ENCODE measurements at places on chromosomes 13 and 19.

DNA sequence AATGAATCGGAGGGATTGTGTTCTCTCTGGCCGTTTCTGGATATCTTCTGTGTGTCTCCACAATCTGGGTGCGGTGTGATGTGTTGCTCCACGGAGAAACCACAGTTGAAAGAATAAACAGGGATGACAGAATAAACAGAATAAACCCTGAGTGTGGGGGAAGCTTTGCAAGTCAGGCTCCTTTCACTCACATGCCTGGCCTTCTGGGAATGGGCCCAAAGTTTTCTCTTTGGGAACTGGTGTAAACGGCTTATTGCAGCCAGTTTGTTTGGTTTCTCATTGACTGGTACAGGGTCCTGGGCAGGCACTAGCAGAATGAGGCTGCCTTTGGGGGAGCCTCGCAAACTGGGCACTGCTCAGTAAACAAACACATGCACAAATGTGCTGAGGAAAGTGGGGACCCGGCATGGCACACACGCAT, 324.7 kb downstream of the DLEU7 start:
- DNase-seq: no peak

DNA sequence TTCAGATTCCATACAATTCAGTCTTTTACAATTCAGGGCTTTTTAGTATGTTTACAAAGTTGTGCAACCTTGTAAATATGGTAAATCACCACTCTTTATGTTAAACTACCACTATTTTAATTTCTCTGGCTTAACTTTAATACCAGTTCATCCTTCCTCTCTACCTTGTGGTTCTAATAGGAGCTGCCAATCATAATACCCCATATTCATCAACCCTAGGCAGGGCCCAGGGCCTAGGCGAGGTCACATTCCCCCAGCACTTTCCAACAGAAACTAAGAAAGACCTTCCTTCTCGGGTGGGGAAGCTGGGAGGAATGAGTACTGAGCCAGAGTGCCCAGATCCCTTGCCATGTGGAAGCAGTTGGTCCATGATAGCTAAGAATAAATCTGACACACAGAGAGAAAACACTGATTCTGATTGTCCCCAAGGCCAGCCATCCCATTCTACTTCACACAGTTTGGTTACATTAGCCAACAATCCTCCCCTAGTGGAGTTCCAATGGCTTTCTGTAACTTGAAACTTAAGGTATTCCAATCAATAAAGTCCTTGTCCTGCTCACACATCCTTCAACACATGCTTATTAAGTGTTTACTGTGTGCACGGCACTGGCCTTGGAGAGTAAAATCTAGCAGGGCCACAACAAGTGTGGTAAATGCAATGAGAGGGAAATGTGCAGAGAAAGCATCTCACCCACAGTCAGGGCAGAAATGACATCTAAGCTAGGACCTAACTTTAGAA, 76.8 kb downstream of the NUFIP1 start:
- no peak for DNase-seq

GRCh38 chr13:111115061-111115964, at the start of gene ARHGEF7:
Gene ARHGEF7 (plus strand): TSS chr13:111115310. CDS start chr13:111115527, 217 bp downstream.
- DNase-seq: no peak

- no peak for DNase-seq
These were observed 28.3 kb downstream of the NUP58 start for GRCh38 chr13:25329706-25330105.

DNA sequence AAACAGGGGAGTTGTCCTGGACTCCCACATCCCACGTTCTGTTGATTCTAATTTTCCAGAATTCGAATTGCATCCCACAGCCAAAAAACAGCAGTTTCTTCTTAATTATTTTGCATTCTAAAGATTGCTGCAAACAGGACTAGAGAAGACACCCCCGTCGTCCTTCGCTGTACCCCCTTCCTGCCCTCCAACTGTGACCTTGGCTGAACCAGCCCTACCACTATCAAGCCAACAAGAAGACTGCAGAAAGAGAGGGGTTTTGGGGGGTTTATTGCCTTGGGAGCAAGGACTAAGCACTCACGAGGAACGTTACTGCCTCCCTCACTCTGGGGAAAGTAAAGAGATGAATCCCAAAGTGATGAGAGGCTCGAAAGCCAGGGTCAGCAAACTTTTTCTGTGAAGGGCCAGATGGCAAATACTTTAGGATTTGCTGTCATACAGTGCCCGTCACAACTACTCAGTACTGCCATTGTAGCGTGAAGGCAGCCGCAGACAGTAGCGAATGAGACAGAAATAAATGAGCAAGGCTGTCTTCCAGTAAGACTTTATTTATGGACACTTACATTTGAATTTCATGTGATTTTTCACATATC, 32.5 kb upstream of the KATNAL1 start:
- DNase-seq: no peak

Measured in stimulated activated CD4-positive, alpha-beta T cell treated with anti-CD3 and anti-CD28 coated beads, TNF-alpha, amount 100 ng/mL, for 48 hours (primary cell).